NCI-H187 (cell line): ENCODE measurements at places on chromosomes 7 and 10.

- no peak for DNase-seq
These were observed 14.2 kb downstream of the CACNA2D1 start for GRCh38 chr7:82429408-82429807.

GRCh38 chr7:121681700-121682099 is 191.3 kb upstream of the PTPRZ1 start:
- no peak for DNase-seq

DNA sequence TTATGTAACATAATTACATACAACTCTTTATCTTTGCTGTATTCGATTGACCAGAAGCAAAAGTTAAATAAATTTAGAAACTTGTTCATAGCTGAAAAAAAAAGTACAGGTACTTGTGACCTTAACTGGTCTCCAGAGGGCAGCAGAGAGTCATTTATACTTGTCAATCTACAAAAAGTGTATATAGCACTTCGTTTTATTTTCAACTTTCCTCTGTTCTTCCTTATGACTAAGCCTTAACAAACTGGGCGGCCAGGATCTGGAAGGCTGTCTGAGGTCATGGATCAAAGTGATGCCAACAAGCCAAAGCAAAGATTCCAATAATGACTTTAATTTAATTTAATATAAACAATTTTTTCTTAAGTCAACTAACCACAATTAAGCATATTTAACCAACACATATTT is 29.8 kb downstream of the C10orf67 start:
- DNase-seq: no peak

DNA sequence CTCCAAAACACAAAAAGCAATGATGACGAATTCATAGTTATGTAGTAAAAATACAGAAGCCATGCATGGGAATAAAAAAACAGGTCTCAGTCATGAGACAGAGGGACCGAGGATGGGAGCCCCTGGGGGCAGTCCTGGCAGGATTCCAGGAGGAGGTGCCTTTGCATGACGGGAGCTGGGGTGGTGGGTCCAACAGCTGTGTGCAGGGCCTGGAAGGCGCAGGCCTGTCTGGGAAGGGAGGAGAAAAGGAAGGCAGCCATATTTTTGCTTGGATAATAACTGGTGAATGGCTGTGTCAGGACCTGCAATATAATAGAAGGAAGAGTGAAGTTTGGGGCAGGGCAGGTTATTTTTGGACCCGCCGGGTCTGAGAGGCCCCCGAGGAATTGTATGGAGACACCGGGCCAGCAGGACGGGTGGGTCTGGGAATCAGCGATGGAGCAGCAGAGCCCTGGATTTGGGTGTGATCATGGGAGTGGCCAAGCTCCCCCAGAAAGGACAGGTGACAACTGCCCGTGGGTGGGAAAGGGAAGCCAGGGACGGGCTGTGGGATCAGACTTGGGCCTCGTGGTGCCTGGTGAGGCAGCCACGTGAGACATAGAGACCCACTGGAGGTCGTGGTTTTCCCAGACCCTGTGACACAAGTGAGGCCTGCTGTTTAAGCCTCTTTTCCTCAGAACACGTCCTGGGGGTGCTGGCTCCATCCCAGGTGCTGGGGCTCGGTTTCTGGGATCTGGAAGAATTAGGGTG is 2.9 kb upstream of the JAKMIP3 start:
- DNase-seq: no peak

DNA sequence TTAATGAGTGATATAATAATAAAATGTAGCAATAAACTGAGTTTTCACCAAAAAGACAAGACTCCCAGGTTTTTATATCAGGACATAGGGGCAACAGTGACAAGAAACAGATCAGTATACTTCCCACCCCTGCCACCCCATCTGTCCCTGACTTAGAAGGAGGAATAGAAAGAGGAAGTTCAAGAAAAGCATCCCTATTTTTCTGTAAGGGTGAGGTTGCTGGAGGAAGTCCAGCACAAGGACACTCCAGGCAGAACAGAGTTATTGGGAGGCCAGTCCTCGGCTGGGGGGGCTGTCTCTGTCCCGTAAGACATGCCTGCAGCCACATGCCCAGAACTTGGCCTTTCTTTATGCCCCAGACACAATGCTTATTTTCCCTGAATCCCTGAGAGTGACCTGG is 16.5 kb upstream of the TLX1 start:
- DNase-seq: no peak
